ENCODE measurements at places on chromosomes 13 and 19.

- no peak for DNase-seq
Observed at GRCh38 chr13:65532231-65532630, 1697.9 kb downstream of the PCDH9 start.

- no peak for DNase-seq
Observed at GRCh38 chr13:87093399-87093798, 577.8 kb upstream of the SLITRK5 start.

DNA sequence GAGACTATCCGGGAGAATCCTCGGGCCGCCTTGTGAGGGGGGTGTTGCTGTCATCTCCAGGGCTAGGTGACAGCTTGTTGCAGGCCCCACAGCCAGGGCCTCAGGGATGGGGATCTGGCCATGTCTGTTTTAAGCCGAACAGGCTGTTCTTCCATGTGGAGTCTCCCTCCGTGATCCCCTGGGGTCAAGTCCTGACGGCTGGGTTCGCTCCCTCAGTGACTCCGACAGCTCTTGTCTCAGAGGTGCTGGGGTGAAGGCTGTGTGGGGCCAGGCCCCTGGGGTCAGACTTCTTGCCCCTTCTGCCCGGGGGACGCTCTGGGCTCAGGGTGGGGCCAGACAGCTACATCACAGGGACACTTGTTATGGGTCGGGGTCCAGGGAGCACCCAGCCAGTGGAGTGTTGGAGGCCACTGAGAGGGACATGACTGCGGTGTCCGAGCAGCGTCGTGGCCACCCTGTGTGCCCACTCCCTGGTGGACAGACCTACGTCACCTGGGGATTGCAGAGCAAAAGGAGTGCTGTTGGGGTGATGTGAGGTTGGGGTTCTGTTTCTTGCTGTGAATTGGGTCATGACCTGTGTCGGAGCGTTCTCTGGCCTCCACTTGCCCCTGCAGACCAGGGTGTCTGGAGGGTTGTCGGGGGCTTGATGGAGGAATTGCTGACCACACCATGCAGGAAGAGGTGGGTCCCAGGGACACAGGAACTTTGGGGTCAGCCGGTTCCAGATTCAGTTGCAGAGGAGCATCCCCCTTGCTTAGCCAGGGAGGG lies 21.5 kb downstream of the EPN1 start:
- no peak for DNase-seq

DNA sequence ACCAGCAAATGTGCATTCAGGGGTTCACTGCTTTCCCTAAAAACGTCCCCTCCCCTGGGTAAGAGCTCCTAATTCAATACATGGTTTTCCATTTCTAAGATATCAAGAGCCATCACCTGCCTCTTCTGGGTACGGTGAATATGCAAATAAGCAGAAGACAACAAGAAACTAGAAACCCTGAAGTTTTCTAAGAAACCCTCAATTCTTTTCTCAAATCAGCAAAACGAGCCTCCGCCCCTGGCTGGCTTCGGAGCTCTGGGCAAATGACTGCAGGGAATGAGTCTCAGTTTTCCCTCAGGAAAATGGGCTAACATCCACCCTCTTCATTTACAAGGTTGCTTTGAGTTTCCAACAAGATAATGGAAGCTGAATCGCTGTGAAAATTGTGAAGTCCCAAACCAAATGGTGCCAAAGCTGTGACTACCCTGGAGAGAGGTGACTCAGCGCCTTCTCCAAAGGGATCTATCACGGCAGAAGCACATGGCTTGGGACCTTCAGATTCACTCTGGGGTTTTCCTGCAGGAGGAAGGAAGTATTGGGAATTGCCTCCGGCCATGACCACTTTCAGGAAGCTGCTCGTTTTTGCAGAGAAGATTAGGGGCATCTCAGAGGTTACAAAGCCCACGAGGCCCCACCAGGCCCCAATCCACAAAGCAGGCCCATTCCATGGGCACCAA lies 26.6 kb downstream of the KLF2 start:
- DNase-seq, result peak; percentile 44

DNA sequence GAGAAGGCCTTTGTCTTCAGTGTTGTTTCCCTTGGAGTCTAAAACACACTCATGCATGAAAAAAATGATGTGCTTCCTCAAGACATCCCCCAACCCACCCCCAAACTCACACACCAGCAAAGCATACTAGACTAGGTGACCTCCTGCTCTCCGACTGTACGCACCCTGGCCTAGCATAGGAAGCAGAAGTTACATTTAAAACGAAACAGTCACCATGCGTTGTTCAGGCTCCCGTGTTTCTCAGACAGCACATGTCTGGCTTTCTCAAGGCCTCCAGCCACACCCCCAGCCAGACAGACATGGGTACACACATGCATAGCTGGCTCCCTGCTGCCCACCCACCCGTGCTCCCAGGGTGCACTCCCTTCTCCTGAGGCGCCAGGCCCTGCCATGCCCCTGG lies 28.7 kb upstream of the C1QTNF9 start:
- DNase-seq, result no peak

- DNase-seq, result no peak
Observed at GRCh38 chr13:104750377-104750776, 1684.2 kb upstream of the SLC10A2 start.

DNA sequence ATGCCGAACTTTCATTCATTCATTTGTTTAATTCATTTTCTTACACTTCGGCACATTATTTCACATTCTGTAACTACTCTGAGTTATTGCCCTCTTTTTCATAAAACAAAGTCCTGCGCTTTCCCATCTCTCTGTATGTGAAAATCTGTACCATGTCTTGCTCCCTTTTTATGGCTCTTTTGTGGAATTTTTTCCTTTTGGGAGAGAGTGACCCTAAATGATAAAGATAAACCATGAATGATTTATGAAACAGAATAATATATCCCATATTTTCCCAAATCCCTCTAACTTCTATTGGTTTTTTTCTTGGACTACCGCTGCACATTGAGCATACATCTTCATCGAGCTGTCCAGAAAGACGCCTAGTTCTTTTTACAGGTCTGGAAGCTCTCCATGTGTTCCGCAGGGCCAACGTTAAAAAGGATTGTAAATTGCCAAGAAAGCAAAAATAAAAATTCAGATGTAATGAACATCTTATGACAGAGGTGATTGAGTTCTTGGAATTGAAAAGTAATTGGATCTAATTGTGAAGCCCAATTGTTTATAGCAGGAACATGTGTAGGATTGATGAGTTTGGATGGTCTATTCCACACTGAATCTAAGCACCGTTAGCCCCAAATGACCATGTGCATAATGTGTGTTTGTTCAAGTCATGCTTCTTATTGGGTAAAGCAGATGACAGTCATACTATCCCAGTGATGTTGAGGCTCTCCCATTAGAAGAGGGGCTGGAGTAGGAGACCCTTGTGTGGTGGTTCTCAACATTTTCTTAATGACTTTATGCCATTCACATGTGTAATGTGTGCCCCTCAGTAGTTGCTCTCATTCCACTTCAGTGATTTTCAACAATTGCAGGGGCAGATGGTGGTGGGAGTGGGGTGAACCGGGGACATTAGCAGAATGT lies 378.9 kb downstream of the DLEU7 start:
- no peak for DNase-seq

DNA sequence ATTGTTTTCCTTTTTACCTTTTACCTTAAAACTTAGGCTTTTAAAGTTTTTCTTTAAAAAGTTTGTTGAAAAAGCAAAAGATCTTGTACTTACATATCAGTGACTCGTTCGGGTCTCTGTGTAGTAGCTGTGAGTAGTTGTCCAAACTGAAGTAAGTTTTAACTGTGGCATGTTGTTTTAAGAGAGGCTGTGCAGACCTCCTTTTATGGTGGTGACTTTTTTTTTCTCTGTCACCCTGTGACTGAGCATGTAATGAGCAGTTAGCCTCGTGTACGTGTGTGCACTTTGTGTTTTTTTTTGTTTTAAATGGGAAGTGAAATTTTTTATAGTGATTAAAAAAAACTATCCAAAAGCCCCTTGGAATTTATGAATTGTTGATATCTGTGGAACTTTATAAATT lies at the start of gene GPR183:
TSS of gene GPR183 (minus strand) at position 153 of the 400 bp plus-strand sequence. CDS start 11,254 bp downstream, outside the sequence.
- DNase-seq, result no peak

DNA sequence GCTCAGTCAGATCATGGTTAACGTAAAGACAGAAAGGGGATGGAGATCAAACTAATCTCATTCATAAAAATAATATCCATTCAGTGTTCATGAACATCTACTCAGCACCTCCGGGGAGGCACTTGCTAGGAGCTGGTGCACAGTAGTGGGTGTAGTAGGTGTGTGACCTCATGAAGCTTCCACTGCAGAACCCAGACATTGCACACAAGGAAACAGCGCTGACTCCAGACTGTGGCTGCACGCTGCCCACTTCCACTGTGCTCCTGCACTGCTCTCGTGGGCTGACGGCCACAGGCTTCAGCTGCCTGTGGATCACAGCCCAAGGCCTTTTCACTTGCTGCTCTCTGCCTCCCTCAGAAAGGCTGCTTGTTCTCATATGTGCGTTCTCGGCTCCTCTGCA lies 214.4 kb upstream of the ZNF507 start:
- no peak for DNase-seq

- DNase-seq, result no peak
Observed at GRCh38 chr13:40648040-40648439, 18.4 kb downstream of the FOXO1 start.

GRCh38 chr13:94595001-94595949 lies 677 bp downstream of the TGDS start:
- peak; percentile 17 for DNase-seq

- peak; percentile 11 for DNase-seq
Observed at GRCh38 chr19:43934055-43934984, 762 bp downstream of the ZNF45 start.

GRCh38 chr13:95180513-95181245 lies 120.6 kb downstream of the ABCC4 start:
- DNase-seq, result peak; percentile 9

- peak; percentile 32 for DNase-seq
Observed at GRCh38 chr19:47427241-47428176, 8.2 kb upstream of the MEIS3 start.

DNA sequence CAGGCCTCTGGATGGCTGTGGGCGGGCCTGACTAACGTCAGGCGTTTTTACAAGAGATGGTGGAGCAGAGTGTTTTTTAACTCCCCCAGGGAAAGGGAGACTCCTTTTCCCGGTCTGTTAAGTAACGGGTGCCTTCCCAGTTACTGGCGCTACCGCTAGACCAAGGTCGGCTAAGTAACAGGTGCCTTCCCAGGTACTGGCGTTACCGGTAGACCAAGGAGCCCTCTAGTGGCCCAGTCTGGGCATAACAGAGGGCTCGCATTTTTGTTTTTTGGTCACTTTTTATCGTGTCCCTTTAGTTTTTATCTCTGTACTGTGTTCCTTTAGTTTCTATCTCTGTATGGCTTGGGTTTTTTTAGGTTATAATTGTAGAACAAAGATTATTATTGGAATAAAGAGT lies 10.0 kb downstream of the ZNF383 start:
- DNase-seq, result no peak

GRCh38 chr19:39211731-39212374 lies 7.8 kb upstream of the SYCN start:
- no peak for DNase-seq

GRCh38 chr13:99063952-99064351 lies 86.1 kb upstream of the DOCK9 start:
- DNase-seq, result no peak

- DNase-seq, result no peak
Observed at GRCh38 chr19:40611900-40612698, 10.9 kb downstream of the LTBP4 start.

- peak; percentile 47 for DNase-seq
Observed at GRCh38 chr13:73935991-73936390, 198.2 kb downstream of the KLF12 start.

DNA sequence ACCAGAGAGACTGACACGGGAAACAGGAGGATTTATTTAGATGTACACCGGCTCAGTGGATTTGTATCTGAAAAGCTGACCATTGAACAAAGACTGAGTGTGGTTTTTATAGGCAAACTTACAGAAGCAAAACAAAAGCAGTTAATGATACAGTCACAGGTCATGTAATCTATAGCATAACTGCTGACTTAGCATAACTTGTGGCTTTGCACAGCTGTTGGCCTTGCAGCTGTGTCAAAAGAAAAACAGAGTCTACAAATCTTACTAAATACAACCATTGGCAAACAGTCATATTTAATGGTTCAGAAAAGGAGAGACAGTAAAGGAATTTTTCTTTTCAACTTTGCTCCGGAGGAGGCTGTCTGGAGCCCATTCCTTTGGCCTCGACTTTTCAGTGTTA lies 2.3 kb upstream of the ILF3 start:
- no peak for DNase-seq

DNA sequence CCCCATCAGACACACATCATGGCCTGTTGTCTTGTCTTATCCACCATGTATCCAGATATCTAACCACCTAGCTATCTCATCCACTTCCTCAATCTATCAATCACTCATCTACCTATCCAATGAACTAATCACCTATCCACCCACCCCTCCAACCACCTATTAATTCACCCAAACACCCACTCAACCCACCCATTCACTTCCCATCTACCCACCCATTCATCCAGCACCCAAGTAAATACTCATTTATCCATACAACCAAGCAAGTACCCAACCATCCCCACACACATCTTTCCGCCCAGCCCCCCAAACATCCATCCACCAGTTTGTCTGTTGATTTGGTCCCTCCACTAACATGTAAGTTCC lies 753 bp upstream of the WIZ start:
- DNase-seq, result no peak

All from AG10803 (cell line).